Kidney capillary endothelial cell (primary cell): ENCODE measurements at places on chromosomes 3 and 15.

DNA sequence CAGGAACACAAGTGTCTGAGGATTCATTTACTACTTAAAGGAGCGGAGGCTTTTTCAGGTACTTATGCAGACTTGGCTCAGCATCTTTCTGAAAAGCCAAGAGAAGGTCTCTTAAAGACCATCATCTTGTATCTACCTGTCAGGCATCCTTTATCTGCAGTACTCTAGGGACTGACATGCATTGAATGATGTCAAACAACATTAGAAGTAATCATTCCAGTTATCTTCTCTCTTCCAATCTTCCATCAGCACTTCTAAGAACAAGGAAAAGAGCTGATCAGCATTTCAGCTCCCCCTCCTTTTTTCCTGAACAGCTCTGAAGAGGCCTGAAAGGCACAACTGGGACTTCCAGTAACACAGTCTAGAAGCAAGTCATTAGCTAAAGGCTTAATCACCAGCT, 214.8 kb downstream of the KCNH8 start:
- no peak for DNase-seq

DNA sequence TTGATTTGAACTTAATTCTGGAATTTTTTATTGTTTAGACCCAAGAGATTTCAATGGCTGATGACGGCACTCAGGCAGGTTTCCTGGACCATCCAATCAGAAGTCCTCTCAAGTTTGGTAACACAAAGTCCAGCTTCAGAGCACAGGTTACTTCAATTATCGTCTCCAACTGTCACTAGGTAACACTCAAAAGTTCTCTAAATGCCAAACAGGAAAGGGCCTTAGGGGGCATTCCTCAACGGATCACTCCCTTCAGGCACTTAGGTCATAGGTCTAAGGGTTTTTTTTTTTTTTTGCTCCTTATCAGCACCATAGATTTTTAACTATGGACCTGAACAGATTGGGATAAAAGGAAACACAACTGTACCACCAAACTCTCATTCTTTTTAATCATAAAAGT, 85.8 kb downstream of the MEIS2 start:
- no peak for DNase-seq

GRCh38 chr3:51691949-51692348, 14.9 kb upstream of the GRM2 start:
- no peak for DNase-seq

DNA sequence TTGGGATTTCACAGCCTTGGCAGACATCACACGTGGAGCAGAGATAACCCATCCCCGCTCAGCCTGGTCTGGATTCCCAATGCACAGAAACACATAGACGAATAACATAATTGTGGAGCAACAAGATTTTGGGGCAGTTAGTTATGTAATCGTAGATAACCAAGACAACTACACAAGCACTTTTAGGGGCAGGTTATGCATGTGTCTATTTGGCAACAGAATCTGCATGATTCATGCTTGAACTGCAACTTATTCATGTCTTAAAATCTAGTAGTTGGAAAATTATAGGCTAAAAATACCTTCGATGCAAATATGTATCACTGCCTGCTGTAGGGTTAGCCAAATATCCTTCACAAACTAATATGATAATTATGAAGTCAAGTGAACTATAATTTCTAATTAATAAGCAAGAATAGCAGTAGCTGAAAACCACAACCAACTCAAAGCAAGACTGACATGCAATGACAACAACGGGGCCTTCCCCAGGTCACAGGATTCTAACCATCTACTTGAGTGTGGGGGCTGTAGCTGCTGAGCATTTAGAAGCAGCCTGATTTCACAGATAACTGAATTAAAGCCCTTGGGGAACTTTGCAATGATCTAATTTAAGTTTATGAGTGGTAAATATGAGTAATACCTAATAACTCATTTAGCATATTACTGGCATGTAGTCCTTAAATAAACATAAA, 31.1 kb downstream of the DGKG start:
- no peak for DNase-seq

DNA sequence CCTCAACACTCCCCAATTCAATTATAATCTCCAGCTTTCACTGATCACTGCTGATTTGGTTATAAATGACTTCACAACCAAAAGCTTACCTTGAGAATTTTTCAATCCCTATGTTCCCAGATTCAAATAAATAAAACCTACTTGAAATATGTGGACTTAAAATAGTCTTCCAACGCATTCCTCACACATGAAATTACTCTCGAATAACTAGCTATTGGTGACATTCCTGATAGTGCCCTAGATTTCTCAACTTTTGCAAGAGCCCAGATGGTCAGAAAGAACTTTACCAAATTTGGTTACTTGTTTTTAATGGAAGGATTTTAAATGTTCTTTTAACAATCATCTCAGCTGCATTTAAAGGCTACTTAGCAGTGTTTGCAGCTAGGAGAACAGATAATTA, 605.5 kb downstream of the FHIT start:
- no peak for DNase-seq

- DNase-seq: no peak
Observed at GRCh38 chr3:46959161-46959511, 17.4 kb downstream of the CCDC12 start.

- no peak for DNase-seq
Observed at GRCh38 chr15:67199881-67200763, 54.3 kb downstream of the AAGAB start.

GRCh38 chr3:55089211-55089610, 161.4 kb upstream of the LRTM1 start:
- DNase-seq: no peak

DNA sequence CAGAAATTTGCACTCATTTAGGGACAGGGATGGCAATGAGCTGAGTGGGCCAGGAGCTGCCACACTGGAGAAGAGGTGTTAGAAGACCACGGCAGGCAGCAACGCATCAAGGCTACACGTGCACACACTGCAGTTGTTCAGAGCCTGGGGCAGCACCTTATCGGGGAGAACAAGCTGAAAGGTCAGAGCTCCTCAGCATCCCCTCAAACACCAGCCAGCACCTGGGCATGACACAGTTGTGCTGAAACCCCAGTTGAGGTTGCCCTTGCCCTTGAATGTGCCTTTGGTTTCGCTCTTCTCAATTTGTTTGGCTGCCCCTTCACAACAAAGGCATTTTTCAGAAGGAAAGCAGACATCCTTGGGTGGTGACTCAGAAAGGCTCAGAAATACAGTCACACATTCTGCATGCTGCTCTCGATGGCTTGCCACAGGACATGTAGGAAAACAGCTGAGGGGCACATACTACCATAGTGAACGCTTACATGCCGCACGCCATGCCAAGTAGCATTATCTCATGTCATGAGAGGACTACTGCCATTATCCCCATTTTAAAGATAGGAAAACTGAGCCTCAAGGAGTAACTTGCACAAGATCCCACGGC, 57.6 kb downstream of the ST8SIA2 start:
- peak; percentile 15 for DNase-seq

DNA sequence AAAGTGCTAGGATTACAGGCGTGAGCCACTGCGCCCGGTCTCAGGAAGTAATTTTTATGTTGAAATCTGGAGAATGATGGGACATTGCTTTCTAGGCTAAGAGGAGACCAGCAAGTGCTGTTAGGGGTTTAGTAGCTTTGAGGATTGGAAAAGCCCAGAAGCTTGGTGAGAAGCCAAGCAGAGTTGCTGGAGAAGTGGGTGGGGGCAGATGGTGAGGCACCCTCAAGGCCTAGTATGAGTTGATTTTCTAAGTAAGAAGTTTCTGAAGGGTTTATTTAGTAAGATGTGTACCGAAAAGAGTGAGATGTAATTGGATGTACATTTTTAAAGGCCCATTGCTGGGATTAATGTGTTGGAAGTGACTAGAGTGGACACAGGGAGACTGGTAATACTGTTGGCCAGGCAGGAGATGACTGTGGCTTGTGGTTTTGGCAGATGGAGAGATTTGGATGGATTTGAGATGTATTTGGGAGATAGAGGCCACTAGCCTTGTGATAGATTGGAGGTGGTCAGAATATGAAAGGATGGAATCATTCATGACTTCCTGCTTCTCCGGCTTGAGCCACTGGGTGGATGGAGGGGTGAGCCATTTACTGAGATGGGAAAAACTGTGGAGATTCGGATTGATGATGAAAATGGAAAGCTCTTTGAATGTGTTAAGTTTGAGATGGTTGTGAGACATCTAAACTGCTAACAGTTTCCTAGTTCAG, 2.3 kb downstream of the LRRC28 start:
- DNase-seq: no peak

GRCh38 chr3:147702509-147702908, 293.3 kb downstream of the ZIC1 start:
- no peak for DNase-seq

DNA sequence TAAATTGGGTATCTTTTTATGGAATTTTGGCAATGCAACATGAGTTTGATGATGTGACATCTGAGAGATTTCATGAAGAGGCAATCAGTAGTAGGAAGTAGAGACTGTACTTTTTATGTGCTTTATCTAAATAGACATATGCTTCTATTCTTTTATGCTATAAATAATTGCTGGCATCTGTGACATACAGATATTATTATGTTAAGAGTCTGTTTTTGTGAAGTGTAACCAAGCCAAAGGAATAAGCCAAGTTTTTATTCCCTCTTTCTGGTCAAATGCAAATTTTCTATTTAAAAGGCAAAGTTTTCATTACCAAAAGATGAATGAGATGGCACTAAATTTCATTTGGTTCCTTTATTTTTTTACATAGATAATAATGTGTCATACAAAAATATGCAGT, 32.4 kb downstream of the PYDC2 start:
- no peak for DNase-seq

- no peak for DNase-seq
Observed at GRCh38 chr3:170128259-170128976, 53.1 kb downstream of the PHC3 start.

DNA sequence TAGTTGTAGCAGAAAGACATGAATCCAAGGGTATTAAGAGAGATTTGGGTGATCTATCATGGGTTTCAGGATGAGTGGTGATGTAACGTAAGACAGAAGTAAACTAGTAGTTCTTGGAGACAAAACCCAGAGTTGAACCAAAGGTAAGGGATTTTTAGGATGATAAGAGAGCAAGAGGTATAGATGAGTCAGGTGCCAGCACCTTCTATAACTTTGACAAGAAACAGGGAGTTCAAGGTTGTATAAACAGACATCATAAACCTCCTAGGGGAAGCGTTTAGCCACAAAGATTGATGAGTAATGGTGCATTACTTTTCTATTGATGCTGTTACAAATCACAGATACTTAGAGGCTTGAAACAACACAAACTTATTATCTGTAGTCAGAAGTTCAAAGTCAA, 447.3 kb upstream of the ARHGEF26 start:
- no peak for DNase-seq

DNA sequence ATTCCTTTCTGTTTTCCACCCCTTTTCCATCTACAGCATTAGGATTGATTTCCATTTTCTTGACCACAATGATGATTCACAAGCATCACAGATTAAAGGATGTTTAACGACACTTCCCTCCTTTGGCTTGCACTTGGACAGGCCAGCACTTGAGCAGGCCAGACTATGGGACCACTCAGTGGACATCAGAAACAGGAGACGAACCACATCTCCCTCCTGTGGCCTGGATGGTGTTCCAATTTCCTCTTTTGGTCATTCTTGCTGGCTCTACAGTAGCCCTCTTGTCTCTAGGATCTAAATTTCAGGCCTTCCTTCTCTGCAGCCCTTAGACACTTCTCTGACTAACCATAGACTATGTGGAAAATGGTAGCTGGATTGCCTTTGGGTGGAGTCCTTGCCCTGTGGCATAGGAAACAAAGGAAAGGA, 78.8 kb upstream of the BOC start:
- DNase-seq: no peak

- no peak for DNase-seq
Observed at GRCh38 chr3:123608263-123608937, 23.5 kb upstream of the HACD2 start.

- DNase-seq: no peak
Observed at GRCh38 chr3:100230710-100231109, 30.1 kb upstream of the TBC1D23 start.

GRCh38 chr3:32743934-32744333, 58.9 kb downstream of the CNOT10 start:
- DNase-seq: no peak

- DNase-seq: no peak
Observed at GRCh38 chr15:26083896-26084295, 220.8 kb upstream of the ATP10A start.

DNA sequence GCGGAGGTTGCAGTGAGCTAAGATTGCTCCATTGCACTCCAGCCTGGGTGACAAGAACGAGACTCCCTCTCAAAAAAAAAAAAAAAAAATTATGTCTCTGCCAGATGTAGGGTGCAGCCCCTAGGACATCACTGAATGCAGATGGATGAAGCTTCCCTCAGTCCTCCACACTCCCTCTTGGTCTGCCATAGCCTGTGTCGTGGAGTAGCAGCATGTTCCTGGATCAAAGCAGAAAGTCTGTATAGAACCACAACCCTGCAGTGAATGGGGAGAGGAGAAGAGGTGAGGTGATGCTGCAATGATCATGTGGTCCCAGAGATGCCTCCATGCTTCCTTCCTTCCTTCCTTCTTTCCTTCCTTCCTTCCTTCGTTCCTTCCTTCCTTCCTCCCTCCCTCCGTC, 15.3 kb upstream of the LAMB2 start:
- DNase-seq: no peak

GRCh38 chr3:107543666-107544065, 20.9 kb downstream of the BBX start:
- peak; percentile 4 for DNase-seq

GRCh38 chr3:33883538-33883950, 85.1 kb downstream of the PDCD6IP start:
- peak; percentile 68 for DNase-seq

- DNase-seq: peak; percentile 33
Observed at GRCh38 chr3:17032407-17033034, 147.8 kb downstream of the PLCL2 start.

GRCh38 chr3:125300416-125300815, 74.7 kb downstream of the ZNF148 start:
- no peak for DNase-seq

DNA sequence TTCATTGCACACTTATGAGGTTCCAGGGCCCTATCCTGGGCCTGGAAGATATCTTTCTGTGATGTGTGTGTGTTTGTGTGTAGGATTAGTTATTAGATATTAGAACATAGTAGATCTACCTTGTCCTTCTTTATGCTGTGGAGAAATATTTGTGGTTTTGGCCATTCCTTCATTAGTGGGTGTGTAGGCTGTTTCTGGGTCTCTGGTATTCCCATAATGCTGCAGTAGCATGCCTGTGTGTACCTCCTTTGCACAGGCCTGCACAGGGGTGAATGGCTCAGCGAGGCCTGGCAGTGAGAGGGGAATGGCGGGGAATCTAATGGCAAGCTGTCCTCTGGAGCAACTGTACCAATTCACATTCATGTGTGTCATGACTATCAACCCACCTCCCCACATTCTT, 125.8 kb upstream of the MRPS22 start:
- no peak for DNase-seq

- DNase-seq: no peak
Observed at GRCh38 chr3:173139420-173139819, 1.6 kb downstream of the SPATA16 start.

- DNase-seq: no peak
Observed at GRCh38 chr3:120429921-120430361, 20.9 kb downstream of the FSTL1 start.

DNA sequence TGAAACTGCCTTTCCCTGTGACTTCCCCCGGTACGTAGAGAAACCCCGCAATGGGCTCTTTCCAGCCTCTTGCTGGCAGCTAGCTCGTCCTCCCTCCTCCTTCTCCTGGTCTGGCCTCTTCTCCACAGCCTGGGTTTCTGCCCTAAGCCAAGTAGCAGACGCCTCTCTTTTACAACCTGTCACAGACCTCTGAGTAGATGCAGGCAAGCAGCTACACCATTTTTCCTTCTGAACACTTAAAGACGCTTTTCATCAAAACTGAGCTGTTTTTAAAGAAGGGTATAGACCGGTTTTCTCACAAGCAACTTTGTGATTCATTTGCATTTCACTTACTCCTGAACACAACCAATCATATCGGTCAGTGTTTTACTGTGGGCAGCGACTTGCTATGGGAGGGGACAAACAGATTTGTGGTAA, 32.0 kb downstream of the ADAMTSL3 start:
- no peak for DNase-seq
